ENCODE measurements at places on chromosomes 2 and 18.

GRCh38 chr2:32260376-32260775 lies 4.3 kb downstream of the NLRC4 start:
- DNase-seq: no peak
- H3K4me3 ChIP-seq: no peak overlapping the region
- no peaks in the 10 kb centered on the region for H3K4me1 ChIP-seq
- H3K36me3 ChIP-seq: no peaks in the 10 kb centered on the region
- H3K27me3 ChIP-seq: no peaks in the 10 kb centered on the region

- H3K27me3 ChIP-seq: no peaks in the 10 kb centered on the region
- no peaks in the 10 kb centered on the region for H3K36me3 ChIP-seq
- H3K4me1 ChIP-seq: peaks cover 29% of the 10 kb centered on the region
- DNase-seq: peak; percentile 50
- no peak overlapping the region for H3K4me3 ChIP-seq
Measured at GRCh38 chr2:54570925-54571694, 115.0 kb downstream of the SPTBN1 start.

DNA sequence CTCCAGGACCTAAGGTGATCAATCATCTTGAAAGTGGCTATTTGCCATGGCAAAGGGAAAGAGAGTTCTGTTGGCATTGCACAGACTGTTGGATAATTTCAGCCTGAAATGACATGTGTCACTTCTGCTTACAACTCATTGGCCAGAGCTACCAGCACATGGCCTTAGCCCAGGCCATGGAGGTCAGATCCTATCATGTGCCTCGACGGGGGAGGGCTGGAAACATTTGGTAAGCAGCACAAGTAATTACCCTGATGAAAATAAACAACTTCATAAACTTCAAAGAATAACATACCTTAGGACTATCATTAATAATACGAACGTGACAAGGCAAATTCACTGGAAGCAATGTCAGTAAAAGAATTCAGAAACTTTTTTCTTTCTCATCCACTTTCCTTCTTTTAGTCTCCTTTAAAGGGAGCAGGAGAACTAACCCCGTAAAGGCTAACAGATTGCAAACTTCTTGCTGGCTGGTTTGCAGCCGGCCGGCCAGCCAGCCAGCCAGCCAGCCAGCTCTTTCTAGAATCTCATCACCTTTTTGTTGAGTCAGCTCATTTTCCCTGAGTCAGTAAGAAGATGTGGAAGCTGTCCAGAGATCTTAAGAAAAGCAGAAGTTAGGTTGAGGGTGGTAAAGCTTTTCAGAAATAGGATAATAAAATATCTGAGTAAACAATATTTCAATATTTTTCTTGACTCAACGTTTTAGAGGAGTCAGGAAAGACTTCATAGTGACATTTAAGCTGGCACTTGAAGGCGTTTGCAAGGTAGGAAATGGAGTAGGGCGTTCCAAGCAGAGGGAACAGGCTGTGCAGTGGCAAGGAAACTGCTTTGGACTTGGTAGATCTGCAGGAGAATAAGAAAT lies 31.9 kb downstream of the CNRIP1 start:
- no peaks in the 10 kb centered on the region for H3K27me3 ChIP-seq
- no peaks in the 10 kb centered on the region for H3K36me3 ChIP-seq
- H3K4me1 ChIP-seq: no peaks in the 10 kb centered on the region
- H3K4me3 ChIP-seq: no peak overlapping the region

DNA sequence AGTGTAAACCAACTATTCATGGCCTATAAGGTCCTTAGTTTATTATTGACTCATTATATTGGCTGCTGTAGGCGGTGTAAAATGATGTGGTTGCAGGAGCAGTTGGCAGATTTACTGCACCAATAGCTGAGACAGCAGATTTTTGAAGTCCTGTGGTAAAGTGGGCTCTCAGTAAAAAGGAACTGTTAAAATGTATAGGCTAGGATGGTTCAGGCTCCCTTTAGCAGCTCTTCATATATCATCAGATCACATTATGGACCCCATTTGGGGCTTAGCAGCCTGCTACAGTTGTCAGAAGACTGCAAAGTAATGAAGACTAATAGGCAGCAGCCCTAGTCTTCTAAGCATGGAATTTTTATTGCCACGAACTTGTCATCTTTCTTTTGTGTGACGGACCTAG lies 27.8 kb downstream of the MTX2 start:
- no peaks in the 10 kb centered on the region for H3K27me3 ChIP-seq
- no peak overlapping the region for H3K27ac ChIP-seq
- H3K36me3 ChIP-seq: no peaks in the 10 kb centered on the region
- H3K4me1 ChIP-seq: no peaks in the 10 kb centered on the region

GRCh38 chr2:32360416-32360815 lies 3.6 kb downstream of the BIRC6 start:
- no peak overlapping the region for H3K4me3 ChIP-seq
- DNase-seq: no peak
- H3K27ac ChIP-seq: no peak overlapping the region
- H3K27me3 ChIP-seq: no peaks in the 10 kb centered on the region

GRCh38 chr2:128303095-128303791 lies 15.4 kb downstream of the HS6ST1 start:
- H3K4me1 ChIP-seq: peaks cover 38% of the 10 kb centered on the region
- DNase-seq: no peak
- H3K36me3 ChIP-seq: no peaks in the 10 kb centered on the region
- no peak overlapping the region for H3K4me3 ChIP-seq
- no peaks in the 10 kb centered on the region for H3K27me3 ChIP-seq
- no peak overlapping the region for H3K27ac ChIP-seq

GRCh38 chr2:227480528-227480927 lies 8.6 kb downstream of the AGFG1 start:
- H3K27ac ChIP-seq: no peak overlapping the region
- no peaks in the 10 kb centered on the region for H3K27me3 ChIP-seq
- H3K4me1 ChIP-seq: peaks cover 3% of the 10 kb centered on the region
- H3K4me3 ChIP-seq: no peak overlapping the region
- no peak for DNase-seq
- H3K36me3 ChIP-seq: no peaks in the 10 kb centered on the region

- no peak overlapping the region for H3K4me3 ChIP-seq
- H3K27me3 ChIP-seq: no peaks in the 10 kb centered on the region
- no peaks in the 10 kb centered on the region for H3K4me1 ChIP-seq
- H3K27ac ChIP-seq: no peak overlapping the region
- no peaks in the 10 kb centered on the region for H3K36me3 ChIP-seq
- peak; percentile 35 for DNase-seq
Measured at GRCh38 chr2:56191617-56192016, 7.8 kb downstream of the CCDC85A start.

- H3K36me3 ChIP-seq: no peaks in the 10 kb centered on the region
- H3K27me3 ChIP-seq: no peaks in the 10 kb centered on the region
- H3K4me1 ChIP-seq: no peaks in the 10 kb centered on the region
- H3K4me3 ChIP-seq: no peak overlapping the region
Measured at GRCh38 chr2:114550895-114551793, 108.7 kb downstream of the DPP10 start.

DNA sequence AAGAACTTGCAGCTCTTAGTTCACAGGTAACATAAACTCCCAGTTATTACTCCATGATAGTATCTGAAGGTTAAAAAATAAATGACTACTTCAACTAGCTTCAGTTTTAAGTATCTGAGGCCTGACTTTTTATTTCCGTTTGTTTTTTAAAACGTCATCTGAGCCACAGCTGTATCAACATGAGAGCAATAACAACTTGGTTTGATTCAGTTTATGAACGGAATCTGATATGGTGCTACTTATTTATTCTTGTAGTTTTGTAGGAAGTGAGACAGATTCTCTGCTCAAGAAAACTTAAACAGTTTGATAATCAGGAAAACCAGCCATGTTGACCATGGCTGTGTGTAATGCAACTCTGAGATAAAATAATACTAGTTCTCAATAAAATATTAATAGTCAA lies 34.9 kb downstream of the NAB1 start:
- H3K4me3 ChIP-seq: no peak overlapping the region
- no peak overlapping the region for H3K27ac ChIP-seq

DNA sequence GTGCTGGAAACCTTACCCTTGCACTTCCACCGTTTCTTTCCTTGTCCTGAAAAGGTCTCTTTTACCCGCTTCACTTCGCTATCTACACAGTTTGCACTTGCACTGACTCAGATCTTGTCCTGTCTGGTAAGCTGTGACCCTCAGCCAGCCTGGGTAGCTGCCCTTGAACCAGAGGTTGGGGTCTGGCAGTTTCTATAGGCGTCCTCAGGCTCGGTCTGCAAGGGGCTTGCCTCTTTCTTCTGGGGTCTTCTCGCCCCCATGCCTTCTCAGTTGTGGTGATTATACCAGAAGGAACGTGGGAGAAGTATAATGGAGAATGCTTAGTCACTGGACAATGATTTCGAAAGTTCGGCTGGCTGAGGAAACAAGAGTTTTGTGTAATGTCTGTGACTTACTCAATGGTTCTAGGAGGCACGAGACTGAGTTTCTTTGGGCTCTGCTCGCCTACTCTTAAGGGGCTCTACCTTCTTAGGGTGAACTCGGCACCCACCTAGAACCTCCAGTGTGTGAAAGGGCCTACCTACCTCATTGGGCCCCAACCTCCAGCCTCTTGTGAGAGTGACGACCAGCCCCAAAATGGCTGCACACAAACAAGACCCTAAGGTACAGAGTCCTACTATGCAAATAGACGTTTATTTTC lies 6.9 kb upstream of the STAT1 start:
- H3K4me1 ChIP-seq: no peaks in the 10 kb centered on the region
- H3K27me3 ChIP-seq: no peaks in the 10 kb centered on the region
- H3K4me3 ChIP-seq: peak overlapping the region; percentile 63
- H3K27ac ChIP-seq: peak overlapping the region; percentile 94

DNA sequence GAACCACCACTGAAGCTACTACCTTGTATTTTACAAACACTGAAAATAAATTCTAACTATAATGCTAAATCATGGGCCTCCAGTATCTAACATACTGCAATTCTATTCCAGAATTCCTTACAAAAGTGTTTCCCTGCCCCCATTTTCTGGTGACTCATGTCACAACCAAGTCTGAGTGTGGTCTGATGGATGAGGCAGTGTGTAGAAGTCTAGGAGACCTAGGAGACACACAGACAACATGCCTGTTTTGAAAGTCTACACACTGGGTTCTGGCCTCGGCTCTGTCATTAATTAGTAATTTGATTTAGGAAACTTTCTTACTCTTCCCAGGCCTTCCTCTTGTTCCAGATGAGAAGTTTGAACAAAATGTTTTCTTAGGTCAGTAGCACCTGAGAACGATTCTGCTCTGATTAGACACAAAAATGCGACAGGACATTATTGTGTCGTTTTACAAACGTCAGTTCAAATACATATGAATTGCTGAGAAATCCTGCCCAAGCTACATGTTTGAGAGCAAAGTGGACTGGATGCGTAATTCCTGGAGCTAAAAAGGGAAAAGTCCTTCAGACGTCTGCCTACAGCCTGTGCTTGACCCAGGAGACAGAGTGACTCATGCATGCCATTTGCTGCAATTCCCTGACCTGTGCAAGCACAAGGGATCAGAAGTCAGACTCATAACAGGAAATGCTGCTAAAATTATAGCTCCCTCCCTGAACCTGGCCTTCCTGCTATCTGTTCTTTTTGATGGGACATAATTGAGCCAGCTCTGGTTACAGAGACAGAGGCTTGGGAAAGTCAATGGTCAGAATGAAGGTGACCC lies 494.4 kb downstream of the SOX11 start:
- H3K4me1 ChIP-seq: peaks cover 5% of the 10 kb centered on the region
- H3K27ac ChIP-seq: no peak overlapping the region
- H3K36me3 ChIP-seq: no peaks in the 10 kb centered on the region
- DNase-seq: no peak

GRCh38 chr2:144067506-144067905 lies 452.4 kb downstream of the ZEB2 start:
- no peak overlapping the region for H3K27ac ChIP-seq
- no peak for DNase-seq
- H3K36me3 ChIP-seq: no peaks in the 10 kb centered on the region
- no peak overlapping the region for H3K4me3 ChIP-seq
- H3K27me3 ChIP-seq: no peaks in the 10 kb centered on the region
- H3K4me1 ChIP-seq: no peaks in the 10 kb centered on the region

DNA sequence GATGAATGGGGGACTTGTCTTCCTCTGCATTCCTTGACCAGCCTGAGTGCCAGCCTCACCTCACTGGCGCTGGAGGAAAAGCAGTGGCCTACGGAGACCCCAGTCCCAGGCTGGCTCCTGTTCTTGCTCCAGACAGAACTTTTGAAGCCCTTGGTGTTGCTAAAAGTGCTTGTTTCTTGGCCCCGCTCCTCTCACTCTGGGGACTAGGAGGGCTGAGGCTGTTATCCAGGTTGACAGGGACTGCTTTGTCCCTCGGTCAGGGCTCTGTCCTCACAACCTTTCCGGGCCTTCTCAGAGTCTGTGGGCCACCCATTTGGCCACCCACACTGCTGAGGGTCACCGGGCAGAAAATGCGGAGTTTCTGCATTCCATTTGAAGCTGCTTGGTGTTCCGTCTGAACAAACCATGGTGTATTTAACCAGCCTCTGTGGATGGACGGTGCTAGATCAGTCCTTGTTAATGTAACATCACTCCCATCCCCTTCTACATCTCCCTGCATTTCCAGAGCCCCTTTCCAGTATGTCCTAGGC lies 25.6 kb downstream of the B3GNT7 start:
- no peaks in the 10 kb centered on the region for H3K4me1 ChIP-seq
- no peaks in the 10 kb centered on the region for H3K36me3 ChIP-seq

DNA sequence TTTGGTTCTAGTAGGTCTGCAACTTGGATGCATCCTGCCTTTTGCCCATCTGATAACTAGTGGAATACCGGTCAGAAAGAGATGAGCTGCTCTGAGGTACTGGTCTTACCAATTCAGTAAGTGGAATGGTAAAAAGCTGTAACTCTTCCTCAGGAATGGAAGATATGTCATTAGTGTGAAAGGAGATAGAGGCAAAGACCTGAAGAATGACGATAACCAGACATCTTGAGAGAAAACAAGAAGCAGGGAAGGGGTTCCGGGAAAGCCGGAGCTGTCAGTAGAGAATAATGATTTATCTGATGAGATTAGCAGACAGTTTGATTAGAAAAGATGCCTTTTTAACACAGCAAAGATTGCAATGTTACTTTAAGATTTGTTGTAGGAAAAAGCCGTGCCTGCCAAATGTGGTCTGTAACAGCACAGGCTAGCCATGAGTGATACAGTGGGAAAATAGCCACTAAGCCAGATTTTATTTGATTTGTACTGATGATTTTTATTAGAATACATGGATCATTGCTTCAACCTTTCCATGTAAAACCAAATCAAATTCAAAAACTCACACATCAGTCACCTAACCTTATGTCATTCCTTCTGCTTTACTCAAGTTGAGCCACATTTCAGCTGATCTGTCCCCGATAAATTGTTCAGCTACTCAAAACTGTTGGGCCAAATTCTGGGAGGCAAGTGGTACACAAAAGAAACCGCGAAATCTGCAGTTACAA lies 110.0 kb downstream of the TCF4 start:
- no peaks in the 10 kb centered on the region for H3K27me3 ChIP-seq
- peak overlapping the region; percentile 78 for H3K27ac ChIP-seq
- H3K4me1 ChIP-seq: peaks cover 3% of the 10 kb centered on the region
- H3K36me3 ChIP-seq: no peaks in the 10 kb centered on the region
- no peak for DNase-seq

- H3K4me3 ChIP-seq: no peak overlapping the region
- no peak overlapping the region for H3K27ac ChIP-seq
- peaks cover 8% of the 10 kb centered on the region for H3K4me1 ChIP-seq
Measured at GRCh38 chr2:32981612-32982011, 34.9 kb downstream of the LTBP1 start.
